ENCODE measurements at places on chromosomes 3 and 15.
A peak's percentile ranks its signal among the peaks of the same experiment; 100 is the strongest.

- no peak for DNase-seq
Observed at GRCh38 chr3:149726716-149727407, 25.4 kb downstream of the COMMD2 start.

GRCh38 chr3:10817506-10817905 lies 1.5 kb downstream of the SLC6A11 start:
- no peak for DNase-seq

GRCh38 chr3:154334973-154335420 lies 10.7 kb upstream of the DHX36 start:
- DNase-seq: peak; percentile 16

DNA sequence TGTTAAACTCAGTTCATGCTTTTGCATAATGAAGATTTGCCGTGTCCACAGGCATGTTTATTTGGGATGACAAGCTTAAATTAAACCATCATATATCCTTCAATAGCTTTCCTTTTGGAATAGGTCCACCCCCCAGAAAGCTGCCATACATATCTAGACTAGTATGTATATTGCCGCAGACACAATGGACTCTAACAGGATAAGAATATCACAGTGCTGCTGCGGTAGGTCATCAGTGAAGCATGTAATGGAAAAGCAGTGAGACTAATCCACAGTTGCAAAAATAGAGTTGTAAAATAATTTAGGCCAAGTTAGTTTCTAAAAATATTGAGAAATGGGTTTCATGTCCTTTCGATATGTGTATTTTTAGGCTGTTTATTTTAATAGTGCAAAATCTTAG lies 819.9 kb upstream of the DPPA4 start:
- DNase-seq: no peak

- DNase-seq: no peak
Observed at GRCh38 chr3:72145506-72146380, 360.8 kb upstream of the PROK2 start.

- no peak for DNase-seq
Observed at GRCh38 chr3:155192957-155193746, 100.3 kb downstream of the STRIT1 start.

- no peak for DNase-seq
Observed at GRCh38 chr3:53890726-53891475, 758 bp downstream of the SELENOK start.

DNA sequence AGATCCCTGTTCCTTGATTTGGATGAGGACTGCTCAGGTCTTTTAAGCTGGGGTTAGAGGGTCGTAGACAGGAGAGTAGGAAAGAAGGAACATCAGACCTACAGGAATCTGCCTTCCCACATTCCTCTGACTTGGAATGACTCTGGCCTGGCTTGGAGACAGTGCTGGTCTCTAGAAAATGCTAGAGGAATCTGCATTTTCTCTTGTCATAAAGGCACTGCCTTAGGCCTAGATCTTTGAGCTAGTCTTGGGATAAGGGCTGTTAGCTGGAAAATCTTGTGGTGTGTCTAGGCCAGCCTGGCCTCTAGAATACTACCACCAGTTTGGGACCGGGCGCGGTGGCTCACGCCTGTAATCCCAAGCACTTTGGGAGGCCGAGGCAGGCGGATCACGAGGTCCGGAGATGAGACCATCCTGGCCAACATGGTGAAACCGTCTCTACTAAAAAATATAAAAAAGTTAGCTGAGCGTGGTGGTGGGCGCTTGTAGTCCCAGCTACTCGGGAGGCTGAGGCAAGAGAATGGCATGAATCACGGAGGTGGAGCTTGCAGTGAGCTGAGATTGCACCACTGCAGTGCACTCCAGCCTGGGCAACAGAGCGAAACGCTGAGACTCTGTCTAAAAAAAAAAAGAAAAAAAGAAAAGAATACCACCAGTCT lies 17.3 kb upstream of the BSN start:
- DNase-seq: no peak

DNA sequence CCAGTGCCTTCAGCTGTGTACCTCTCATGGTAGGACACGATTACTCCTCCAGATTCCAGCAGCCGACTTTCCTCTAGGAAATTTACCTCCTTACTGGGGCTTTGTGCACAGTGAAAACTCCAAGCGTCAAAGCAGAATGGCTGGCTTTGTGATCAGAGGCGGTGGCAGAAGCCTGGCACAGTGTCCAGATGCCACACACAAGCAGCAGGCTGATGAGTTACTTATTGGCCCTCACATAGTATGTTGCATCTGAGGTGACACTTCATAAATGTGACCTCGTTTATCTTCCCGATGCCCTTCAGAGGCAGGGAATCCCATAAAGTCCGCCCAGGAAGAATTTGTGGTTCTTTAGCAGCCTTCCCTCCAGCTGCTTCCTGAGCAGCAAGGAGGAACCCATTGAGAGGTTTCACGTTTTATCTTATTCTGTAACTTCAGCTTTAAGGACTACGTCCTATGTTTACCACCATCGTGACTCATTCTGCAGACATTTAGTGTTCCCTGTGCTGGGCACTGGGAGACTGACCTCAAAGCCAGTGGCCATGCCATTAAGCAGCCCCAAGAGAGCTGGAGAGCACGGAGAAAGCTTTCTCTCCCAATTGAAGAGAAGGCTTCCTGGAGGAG lies 107.1 kb upstream of the C15orf61 start:
- DNase-seq: no peak

DNA sequence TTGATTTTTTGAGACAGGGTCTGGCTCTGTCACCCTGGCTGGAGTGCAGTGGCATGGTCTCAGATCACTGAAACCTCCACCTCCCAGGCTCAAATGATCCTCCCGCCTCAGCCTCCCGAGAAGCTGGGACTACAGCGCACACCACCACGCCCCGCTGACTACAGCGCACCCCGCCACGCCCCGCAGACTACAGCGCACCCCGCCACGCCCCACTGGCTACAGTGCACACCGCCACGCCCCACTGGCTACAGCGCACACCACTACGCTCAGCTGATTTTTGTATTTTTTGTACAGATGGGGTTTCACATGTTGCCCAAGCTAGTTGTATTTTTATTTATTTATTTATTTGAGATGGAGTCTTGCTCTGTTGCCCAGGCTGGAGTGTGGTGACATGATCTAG lies 35.6 kb downstream of the SLC51A start:
- DNase-seq: no peak

GRCh38 chr3:177201700-177202397 lies 4.6 kb upstream of the TBL1XR1 start:
- DNase-seq: no peak

DNA sequence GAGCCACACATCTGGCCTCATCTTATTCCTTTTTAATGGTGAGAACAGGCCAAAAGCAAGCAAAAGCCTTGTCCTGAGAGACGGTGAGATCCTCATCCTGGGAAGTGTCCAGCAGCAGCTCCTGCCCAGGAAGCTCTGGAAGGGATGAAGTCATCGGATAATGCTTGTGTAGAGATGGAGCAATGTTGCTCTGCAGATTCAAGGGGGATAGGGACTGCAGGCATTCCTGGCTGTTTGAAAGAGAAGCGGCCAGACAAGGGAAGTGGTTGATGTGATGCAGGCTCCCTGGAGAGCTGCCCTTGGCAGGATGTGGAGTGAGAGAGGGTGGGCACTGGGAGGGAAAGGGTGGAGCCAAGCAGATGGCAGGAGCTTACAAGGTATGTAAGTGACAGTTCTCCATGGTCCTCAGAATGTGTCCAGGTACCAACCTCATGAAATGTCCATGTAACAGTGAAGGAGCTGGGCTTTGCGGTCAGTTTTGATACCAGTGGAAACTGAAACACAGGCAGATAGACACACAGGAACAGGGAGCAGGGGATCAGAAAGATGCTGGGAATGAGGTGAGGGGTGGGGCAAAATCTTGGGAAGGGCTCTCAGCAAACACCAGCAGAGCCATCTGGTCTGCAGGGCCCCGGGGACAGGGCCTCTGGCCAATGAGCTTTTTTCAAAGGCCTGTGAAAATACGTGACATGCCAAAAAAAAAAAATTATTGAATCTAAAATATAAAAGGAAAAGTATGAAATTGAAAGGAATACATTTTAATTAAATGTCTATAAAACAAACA lies 32.2 kb upstream of the LACTB start:
- no peak for DNase-seq

Data from renal pelvis (tissue), 12 donors.